Foreskin keratinocyte (primary cell): ENCODE measurements at places on chromosomes 7 and 10.

- DNase-seq, result no peak
Measured at GRCh38 chr7:36775061-36775620, 50.8 kb upstream of the AOAH start.

GRCh38 chr7:31735991-31736982 is 49.3 kb downstream of the PPP1R17 start:
- DNase-seq, result peak; percentile 71

GRCh38 chr10:5014936-5015335 is 11.3 kb upstream of the AKR1C2 start:
- no peak for DNase-seq

GRCh38 chr7:4820405-4820966 is 41.3 kb downstream of the PAPOLB start:
- no peak for DNase-seq

DNA sequence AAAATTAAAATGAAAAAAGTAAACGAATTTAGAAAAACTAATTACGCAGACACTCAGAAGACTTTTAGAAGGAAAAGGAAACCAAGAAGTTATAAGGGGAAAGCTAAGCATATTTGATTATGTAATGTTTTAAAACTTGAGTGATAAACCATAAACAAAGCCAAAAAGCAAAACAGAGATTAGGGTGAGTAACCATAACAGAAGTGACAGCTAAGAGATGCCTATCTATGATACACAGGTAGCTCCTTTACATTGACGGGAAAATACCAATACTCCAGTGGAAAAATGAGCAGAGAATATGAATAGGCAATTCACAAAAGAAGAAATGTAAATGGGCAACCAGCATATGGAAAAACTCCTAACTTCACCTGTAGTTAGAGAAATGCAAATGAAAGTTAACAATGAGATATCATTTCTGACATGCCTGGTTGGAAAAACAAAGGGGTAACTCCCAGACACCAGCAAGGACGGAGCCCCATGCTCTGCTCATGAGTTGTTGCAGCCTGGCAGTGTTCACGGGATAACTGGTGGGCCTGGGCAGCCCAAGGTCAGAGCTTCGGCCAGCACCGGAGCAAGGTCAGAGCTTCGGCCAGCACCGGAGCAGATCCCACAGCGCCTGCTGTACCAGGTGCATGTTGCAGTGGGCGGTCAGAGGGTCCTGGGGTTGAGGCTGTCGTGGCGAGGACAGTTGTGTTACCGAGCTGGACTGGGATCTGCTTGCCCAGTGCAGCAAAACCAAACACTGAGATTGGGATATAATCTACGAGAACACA is 58.9 kb downstream of the ALOX5 start:
- DNase-seq, result no peak

- DNase-seq, result no peak
Measured at GRCh38 chr7:122143376-122143750, 686 bp downstream of the AASS start.

DNA sequence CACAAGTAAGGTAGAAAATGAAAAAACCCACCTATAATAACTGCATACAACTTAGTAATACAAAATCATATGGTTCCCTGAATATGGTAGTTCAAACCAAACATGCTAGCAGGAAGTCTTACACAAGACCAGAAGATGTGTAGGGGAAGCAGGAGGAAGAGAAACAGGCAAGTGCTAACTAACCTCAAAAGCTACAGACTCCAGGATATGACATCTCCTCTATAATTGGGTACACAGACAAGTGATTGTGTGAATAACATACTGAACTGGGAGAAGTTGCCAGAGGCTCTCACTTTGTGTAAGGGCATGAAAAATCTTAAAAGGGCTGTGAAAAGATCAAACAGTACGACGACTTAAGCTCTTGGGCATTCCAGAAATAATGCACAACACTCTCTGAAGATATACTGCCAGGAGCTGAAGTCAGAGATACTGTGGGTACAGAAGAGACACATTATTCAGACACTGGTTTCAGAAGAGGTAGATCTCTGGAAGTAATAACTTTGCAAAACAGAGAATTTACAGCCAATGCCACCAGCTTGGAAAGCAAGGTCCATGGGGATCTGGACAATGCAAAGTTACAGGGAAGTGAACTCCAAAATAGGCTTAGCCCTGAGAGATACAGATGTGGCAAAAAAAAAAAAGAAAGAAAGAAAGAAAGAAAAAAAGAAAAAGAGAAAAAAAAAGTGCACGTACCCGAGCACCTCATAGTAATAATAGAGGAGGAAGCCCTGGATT is 767.2 kb downstream of the TNS3 start:
- no peak for DNase-seq

GRCh38 chr7:85554236-85555178 is 367.7 kb upstream of the SEMA3D start:
- DNase-seq, result peak; percentile 25

GRCh38 chr7:52077571-52077970 is 761.0 kb upstream of the COBL start:
- DNase-seq, result no peak
